ENCODE measurements at places on chromosomes 7 and 10.

GRCh38 chr10:109953766-109954165 lies 30.5 kb upstream of the XPNPEP1 start:
- DNase-seq: no peak

DNA sequence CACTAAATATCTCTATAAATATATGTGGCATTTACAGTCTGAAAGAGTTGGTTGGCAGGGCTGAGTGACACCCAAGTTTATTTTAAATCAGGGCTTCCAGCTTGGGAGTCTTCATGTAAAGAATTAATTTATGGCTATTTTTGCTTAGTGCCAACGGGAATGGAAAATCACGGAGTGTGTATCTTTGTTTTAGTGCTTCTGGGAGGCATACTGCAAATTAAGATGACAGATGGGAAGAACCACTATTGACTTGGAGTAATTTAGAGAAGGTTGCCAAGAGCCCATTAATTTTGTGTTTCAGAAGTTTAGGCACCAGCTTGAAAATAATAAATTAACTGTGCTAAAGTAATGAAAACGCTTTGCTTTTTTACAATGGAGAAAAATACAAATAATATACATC lies 135.2 kb downstream of the GPR37 start:
- no peak for DNase-seq

DNA sequence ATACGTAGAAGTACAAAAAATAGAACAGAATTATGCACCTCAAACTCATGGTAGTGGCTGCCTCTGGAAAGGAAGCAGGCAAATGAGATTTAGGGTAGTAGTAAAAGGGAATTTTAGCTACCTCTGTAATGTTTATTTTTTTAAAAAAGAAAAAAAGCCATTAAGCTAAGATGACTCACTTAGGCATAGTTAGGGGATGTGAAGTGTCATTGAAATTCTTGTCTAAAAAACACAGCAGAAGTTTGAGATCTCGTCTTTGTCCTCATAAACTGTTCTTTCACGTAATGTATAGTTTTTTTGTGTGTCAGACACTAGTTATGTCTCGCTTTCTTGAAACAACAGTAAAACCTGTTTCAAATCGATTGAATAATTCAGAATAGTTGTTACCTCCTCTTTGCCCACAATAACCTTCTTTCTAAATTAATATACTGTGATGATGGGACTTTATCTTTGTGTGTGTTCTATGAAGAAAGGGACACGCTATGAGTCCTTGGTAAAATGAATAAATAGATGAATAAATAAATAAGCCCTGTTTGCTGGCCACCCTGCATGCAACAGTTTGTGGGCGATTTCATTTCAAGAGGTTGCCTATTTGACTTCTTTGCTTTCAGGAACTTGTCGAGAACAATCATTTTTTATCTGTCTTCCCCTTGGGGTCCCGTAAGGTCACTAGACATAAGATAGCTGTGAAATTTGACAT lies 14.5 kb upstream of the FBXW4 start:
- DNase-seq: no peak

DNA sequence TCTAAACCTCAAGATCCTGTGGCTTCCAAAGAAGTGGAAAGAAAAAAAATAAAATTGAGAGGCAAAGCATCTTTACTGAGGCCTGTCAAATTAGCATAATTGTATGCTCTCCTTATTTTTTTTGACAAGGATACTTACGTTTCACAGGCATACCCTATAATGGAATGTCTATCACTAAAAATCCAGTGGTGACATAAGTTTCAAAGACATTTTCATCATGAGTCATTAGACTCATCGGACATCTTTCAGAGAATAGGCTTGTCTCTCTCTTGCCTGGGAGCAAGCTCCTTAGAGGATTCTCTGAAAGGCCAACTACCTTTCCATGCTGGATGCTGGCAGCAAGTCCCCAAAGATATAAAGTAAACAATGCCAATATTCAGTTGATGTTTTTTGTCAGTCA lies 380.7 kb upstream of the STEAP1 start:
- DNase-seq: no peak

- DNase-seq: no peak
Measured at GRCh38 chr7:47581804-47582763, at the start of gene TNS3. Gene TNS3, minus strand, starts transcription at chr7:47582111. Its CDS starts 142,475 bp downstream, at chr7:47439636.

DNA sequence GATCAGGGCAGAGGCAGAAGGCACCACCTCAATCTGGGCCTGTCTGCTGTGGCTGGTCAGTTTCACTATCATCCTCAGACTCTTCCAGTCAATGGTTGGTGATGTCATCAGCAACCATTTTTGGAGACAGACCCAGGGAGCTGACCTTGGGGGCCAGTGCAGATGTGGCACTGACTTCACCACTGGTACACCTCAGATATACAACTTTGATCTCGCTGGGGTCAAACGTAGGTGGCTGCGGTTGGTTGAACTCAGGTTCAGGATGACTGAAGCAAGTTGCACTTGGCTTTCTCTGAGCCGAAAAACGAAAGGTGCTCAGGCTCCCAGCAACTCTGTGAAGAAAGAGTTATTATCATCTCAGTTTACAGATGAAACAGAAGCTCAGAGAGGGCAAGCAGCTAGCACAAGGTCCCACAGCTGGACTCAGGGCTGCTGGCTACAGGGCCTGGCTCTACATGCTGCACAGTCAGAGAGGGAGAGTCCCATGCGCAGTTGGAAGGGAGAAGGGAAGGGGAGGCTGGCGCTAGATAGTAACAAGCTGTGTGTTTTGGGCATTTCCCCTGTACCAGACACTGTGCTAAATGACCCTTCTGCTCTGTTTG lies 27.2 kb downstream of the ANKRD16 start:
- no peak for DNase-seq

DNA sequence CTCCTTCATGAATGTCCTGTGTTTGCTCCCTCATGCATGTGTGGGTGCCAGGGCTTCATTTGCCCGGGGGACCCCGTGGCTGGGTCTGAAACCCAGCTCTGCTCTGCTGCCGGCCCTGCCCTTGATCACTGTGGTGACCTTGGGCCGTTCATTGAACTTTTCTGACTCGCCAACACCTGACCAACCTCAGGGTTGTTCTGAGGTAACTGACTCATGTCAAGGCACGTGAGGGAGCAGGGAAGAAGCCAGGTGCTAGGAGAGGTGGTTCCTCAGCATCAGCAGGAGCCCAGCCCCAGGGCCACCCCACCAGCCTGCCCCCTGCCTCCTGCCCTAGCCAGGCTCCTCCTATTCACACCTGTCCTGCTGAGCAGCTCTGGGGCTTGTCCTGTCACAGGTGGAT lies 47.9 kb downstream of the TBATA start:
- DNase-seq: no peak

DNA sequence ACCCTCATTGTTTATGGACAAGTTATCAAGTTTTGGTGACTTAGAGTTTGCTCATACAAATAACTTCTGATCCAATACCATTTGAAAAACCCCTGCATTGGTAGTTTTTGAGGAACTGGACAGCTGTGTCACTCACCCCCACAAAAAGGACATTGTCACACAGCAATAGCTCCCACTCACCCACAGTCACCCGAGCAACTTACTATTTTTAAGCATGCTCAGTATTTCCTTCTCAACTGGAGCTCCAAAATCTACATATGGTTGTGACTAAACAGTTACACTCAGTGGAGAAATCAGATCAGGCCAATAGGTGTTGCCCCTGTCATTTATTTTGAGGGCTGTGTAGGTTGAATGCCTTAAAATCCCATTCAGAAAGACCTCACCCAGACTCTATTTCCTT lies 165.2 kb upstream of the AUTS2 start:
- DNase-seq: no peak

- no peak for DNase-seq
Measured at GRCh38 chr7:68121655-68122054, 1125.0 kb downstream of the TYW1 start.

GRCh38 chr7:155709453-155709852 lies 65.0 kb downstream of the RBM33 start:
- no peak for DNase-seq

DNA sequence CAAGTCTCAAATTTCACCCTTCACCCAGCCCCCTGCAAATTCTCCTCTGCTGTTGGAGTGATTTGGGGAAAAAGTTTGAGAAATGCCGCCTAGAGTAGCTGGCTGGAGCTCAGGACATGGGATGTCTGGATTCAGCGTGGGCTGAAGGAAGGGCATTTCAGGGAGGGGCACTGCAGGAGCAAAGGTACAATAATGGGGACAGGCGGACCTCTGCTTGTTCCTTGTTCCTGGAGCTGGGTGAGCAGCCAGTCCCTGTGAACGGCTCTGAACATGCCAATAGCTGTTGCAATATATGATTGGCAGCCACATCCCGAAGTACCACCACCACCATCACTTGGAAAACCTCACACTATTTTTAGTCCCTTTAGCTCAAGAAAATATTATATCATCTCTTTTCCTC lies 23.4 kb downstream of the ADRA2A start:
- DNase-seq: no peak

- DNase-seq: no peak
Measured at GRCh38 chr10:132701099-132701845, 84.7 kb downstream of the NKX6-2 start.

- DNase-seq: peak; percentile 30
Measured at GRCh38 chr10:123043409-123043925, 34.7 kb downstream of the ACADSB start.

GRCh38 chr7:151851782-151852181 lies 25.1 kb downstream of the PRKAG2 start:
- no peak for DNase-seq

GRCh38 chr10:69974551-69975155 lies 78.0 kb upstream of the MACROH2A2 start:
- DNase-seq: peak; percentile 67

GRCh38 chr7:151586531-151587260 lies 67.0 kb upstream of the RHEB start:
- no peak for DNase-seq

GRCh38 chr7:103685646-103686045 lies 239.6 kb upstream of the SLC26A5 start:
- DNase-seq: no peak

DNA sequence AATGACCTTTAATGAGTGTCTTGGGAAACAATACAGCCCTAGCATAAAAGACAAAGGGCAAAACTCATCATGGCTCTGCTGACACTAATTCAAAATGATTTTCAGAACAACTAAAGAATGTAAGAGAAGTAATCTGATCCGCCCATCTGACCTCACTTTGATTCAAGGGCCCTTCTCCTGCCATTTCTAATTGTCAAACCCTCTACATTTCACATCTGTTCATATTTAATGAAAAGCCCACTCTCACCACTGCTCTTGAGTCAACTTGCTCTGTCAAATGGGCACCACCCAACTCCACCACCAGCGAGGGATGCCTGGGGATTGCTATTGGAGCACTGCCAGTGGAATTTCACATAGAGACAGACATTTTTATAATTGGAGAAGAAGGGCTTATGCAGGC lies 639.2 kb downstream of the KCNMA1 start:
- no peak for DNase-seq

DNA sequence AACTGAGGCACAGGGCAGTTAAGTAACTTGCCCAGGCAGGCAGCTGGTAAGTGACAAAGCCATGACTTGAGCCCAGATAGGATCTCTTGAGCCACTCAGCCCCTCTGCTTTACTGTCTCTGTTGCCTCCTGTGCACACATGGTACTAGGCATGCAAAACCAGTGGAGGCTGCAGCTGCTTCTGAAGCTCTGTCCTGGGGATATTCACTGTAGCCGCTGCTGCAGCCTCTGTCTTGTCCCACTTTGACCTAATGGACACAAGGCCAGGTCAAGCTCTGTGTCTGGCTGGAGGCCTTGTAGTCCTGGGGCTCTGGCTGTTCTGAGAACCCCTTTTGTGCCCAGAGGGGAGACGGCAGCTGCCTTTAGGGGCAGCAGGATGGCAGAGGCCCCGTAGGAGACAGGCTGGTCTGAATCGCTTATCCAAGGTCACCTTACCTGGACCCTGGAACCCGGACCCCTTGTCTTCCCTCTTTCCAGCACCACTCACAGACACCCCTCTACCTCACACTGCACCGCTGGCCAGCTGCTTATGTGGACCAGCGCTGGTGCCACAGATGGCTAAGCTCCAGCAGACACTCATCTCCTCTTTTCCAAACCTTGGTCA lies 57.6 kb downstream of the TSPAN15 start:
- no peak for DNase-seq

DNA sequence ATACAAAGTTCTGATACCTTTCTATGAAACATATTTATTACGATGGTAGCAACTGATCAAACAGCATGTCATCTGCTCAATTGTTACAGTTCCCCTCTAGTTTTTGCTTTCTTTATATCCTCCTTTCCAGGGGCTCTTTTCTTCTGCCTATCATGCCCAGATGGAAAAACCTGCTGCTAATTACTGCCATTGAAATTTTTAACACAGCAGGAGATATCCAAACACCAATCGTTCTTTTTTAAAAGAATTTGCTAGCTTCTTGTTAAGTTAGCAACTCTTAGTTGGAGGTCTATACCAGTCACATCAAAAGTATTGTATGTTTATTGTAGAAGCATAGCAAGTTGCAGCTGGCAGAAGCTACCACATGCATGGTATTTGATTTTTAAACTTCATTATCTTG lies 768.5 kb downstream of the NXPH1 start:
- no peak for DNase-seq

- peak; percentile 43 for DNase-seq
Measured at GRCh38 chr10:125661941-125662515, 20.9 kb downstream of the TEX36 start.

GRCh38 chr7:46853451-46853850 lies 728.5 kb downstream of the TNS3 start:
- DNase-seq: no peak

DNA sequence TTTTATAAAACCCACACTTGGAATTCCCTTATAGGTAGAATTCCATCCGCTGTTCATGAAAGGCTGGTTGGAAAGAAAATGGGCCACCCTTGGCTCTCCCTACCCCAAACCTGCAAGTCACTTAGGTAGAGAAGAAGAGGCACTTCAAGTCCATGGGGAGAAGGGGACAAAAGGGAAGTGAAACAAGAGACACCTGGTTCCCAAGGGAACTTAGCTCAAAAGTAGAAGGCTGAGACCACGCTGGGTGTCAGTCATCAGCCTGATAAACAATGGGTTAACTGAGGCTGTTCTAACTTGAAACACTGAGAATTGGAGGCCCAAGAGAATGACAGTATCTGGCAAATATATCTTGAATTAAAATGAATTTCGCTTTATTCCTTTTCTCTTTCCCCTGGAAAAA lies 330.8 kb upstream of the NFE2L3 start:
- no peak for DNase-seq

Data from non-pigmented ciliary epithelial cell (primary cell).